Activated CD4-positive, alpha-beta T cell treated with anti-CD3 and anti-CD28 coated beads, Interleukin-2, amount 50 U/mL, for 16 hours (primary cell): ENCODE measurements at places on chromosomes 3 and 15.

- no peak for DNase-seq
These were observed 330.3 kb downstream of the FGF12 start for GRCh38 chr3:192397012-192397411.

- peak; percentile 74 for DNase-seq
These were observed 173.5 kb downstream of the TNIK start for GRCh38 chr3:171286580-171287249.

DNA sequence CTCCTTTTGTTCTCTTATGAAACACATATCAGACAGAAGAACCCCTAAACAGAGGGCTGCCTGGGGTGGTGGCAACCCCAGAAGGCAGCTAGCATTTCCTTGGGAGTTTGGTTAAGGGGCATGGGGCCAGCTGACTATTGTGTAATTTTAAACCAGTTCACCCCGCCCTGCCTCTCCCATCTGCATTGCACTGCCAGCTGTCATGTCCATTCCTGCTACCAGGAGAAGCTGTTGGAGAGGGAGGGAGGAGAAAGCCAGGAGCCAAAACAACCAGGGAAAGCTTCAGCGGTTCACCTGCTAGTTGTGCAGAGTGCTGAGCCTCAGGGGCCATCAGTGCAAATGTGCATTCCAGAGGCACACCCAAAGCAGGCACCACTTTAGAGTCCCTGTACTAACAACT lies 47.6 kb upstream of the ATP1B3 start:
- no peak for DNase-seq

DNA sequence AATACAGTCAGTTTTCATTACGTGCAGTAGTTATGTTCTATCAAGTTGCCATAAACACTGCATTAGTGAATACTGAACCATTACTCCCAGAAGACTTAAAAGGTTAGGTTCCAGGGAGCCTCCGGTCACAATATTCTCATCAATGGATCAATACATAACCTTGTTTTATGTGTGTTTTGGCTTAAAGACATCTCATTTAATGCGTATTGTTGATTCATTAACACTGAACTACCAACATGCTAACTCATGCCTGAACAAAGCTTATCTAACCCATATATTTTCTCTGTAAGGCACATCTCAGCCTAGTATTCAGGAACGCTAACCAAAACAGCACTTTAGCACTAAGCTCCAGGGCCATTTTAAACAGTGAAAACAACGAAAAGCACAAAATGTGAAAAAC lies 24.1 kb upstream of the NEDD4 start:
- no peak for DNase-seq

DNA sequence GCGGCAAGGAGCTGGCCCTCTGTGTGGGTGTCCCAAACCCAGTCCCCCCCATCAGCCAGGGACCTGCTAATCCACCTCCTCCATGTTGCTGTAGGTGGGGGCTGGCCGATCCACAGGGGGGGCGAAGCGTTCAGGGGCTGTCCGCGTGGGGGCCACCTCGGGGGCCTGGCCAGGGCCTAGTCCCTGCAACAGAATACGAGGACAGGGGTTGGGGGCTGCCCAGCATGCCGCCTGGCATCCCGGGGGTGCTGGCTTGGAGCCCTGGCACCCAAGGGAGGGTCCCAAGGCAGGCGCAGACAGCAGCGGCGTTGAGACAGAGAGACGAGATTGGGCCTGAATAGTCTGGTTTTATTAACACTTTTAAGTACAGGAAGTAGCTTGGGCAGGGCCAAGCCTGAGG lies 3.8 kb upstream of the QARS1 start:
- DNase-seq: no peak

- no peak for DNase-seq
These were observed 21.6 kb upstream of the PRR23E start for GRCh38 chr3:127171320-127171719.

DNA sequence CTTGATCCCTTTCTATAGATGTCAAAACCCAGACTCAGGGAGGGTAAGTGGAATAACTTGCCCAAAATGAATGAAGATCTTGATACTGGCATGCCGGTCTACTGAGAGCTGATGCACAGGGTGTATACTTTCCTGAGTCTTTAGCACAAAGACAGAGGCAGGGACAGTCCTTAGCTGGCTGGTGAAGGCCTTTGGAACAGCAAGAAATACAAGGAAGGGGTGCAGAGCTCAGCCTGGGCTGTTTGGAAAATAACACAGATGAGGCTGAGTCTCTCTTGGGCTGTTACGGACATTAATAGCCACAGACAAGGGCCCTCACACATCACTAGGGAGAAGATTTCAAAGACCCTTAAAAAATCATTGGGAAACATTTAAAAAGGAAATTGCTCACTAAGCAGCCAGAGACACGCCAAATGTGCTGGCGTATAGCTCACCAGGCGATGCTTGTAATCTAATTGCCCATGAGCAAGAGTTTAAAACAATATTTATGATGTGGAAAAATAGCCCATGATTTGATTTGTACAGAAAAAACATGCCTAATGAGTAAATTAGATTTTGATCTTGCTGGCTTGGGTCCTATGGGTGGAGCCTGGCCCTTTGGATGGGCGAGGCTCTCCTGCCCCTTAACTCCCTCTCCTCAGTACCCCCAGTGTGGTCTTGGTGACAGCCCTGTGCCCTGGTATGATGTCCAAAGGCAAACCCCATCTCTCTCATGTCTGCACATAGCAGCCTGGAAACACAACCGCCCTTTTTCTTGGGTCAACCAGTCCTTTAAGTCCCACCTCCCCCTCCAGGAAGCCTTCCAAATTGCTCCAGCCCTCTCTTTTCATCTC lies 81.8 kb upstream of the MRPS22 start:
- no peak for DNase-seq

DNA sequence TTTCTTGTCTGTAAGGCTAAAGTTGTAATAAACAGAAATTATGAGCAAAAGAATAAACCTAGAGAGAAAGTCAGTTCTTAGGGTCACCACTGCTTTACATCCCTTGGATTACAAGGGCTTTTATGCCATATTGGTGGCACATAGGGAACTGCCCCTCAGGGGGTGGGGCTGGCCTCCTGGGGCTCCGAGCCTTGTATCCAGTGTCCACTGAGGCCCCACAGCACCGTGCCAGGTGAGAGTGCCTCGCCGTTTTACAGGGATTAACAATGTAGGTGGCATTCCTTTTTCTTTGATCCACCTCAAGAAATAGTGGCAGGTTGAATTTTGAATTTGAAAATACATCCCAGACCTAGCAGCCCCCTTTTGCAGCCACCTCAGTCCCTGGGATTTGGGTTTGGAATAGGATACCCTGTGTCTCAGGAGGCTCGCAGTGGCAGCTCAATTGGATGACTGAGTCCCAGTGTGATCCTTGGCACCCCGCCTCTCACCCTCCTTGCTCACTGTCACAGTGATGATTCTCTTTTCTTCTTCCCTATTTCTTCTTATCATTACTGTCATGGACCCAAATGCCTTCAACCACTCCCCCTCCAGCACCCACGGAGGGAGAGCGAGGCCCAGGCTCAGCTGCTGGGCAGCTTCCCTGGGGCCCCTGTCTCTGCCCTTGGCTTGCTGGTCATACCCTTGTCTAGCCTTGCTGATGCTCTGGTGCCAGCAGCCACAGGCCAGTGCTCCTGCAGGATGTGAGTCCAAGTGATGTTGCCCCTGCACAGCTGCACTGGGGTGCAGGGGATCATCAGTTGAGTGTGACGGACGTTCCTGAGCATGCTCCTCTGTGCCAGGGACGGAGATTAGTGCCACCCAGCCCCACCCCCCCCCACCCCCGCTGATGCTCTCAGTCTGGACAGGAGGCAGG lies 137.9 kb downstream of the DNAJB8 start:
- DNase-seq: no peak

DNA sequence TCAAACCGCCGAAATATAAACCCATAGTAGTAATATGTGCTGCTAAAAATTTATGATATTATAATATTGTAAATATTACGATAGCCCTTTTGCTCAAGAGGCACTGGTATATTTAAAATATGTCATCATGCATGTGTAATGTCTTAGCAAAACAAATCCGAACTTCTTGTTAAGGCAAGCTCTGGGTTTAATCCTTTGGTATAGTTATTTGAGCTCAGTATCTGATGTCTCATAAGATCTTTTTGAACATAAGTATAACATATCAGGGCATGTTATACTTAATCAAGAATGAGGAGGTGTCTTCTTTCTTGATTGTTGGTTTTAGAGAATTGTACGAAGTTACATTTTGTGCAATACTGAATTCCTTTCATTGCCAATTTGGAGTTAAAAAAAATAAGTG lies 154.1 kb upstream of the CBLB start:
- DNase-seq: no peak

DNA sequence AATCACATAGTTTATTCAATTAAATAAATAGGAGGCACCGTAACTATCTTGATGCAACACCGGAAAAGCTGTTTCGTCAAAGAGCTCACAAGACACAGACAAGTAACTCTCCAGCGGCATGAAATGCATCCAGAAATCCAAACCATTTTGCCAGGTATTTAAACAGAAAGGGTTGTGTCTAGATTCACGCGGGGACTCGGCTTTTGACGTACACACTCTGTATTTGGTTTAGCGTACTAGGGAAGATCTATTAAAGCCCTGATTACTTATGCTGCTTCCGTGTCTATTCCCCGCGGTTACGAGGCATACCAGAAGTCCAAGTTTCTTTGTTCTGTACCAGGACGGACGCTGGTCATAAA lies 718 bp downstream of the BNIP2 start:
- DNase-seq: peak; percentile 52

- DNase-seq: no peak
These were observed 67.7 kb upstream of the NSMCE3 start for GRCh38 chr15:29337156-29337959.

- no peak for DNase-seq
These were observed 7.7 kb downstream of the GTF2A2 start for GRCh38 chr15:59649603-59650002.

DNA sequence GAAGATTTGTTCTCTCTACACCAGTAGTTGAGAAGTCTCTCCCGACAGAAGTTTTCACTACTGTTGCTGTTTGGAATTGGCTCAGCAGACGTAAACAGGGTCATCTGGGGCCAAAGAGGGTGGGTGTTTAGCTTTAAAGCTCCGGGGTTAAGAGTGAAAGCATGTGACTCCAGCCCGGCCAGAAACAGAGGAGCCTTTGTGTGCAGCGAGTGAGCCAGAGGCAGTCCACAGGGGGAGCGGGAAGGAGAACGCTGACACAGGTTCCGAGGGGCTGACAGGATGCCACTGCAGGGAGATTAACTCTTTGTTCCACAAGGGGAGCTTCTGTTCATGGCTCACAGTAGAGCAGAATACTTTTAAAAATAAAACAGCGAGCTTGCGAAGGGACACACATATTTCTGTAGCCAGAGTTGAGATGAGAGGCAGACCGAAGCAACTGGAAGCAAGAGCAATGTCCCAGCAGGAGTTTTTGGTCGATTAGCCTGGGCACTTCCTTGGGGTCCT lies 26.9 kb downstream of the BMF start:
- no peak for DNase-seq

DNA sequence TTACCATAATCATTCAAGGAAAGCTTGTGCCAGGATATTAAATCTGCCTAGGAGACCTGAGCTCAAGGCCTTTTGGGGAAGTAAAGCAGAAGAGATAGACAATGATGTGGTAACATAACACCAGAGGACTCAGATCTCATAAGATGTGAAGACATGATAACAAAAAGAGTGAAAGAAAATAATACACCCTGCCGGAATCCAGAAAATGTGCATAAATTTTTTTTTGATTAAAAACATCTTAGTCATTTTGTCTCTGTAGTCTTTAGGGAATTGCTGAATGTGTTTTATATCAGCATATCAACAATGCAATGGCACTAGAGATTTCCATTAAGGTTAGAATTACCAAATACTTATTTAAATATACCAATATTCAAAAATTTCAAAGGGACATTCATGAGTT lies 326.8 kb upstream of the ROBO1 start:
- no peak for DNase-seq

DNA sequence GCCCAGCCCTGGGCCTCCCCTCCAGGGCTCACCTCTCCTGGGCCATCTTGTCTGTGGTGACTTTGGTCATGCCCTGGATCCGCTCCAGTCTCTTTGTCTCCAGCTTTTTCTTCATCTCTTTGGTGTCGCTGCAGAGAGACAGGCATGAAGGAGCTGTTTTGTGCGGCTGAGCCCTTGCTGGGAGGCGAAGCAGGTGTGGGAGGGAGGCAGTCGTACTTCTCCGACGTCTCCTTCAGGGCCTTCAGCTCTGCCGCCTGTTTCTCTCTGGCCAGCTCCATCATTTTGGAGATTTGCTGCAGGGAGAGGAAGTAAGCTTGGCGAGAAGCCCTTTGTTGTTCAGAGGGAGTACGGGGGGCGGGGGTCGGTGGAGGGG lies 7.7 kb upstream of the ANKRD63 start:
- no peak for DNase-seq

- no peak for DNase-seq
These were observed 13.1 kb downstream of the RYK start for GRCh38 chr3:134237454-134238145.

DNA sequence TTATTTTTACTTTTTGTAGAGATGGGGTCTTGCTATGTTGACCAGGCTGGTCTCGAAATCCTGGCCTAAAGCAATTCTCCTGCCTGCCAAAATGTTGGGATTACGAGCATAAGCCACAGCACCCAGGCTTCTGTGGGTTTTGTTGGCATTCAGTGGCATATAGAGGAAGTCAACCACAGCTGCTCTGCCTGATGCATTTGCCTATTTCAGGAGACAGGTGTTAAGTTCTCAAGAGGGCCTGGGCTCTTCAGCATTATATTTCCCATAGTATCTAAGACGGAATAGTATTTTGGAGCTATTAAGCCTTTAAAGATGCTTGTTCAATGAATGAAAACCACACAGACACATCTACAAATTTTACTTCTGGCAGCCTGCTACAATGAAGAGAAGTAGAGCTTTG lies 73.5 kb upstream of the CSPG5 start:
- DNase-seq: no peak

- DNase-seq: no peak
These were observed 55.9 kb upstream of the ABHD17C start for GRCh38 chr15:80639168-80639555.

DNA sequence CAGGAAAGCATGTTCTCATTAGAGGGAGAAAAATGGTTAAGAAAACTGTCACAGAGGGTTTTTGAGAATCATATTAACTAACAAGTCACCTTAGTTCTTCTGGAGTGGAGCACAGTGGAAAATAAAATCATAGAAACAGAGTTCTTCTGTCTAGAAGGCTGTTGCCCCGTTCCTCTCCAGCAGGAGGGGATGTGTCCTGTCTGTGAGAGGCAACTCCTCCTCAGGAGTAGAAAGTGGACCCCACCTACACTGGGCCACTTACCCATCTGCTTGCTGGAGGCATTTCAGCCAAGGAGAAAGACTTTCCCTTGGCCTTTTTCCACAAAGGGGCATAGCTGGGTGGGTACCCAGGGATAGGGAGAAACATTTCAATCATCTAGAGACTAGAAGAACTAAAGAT lies 106.6 kb downstream of the SSR3 start:
- DNase-seq: peak; percentile 12

DNA sequence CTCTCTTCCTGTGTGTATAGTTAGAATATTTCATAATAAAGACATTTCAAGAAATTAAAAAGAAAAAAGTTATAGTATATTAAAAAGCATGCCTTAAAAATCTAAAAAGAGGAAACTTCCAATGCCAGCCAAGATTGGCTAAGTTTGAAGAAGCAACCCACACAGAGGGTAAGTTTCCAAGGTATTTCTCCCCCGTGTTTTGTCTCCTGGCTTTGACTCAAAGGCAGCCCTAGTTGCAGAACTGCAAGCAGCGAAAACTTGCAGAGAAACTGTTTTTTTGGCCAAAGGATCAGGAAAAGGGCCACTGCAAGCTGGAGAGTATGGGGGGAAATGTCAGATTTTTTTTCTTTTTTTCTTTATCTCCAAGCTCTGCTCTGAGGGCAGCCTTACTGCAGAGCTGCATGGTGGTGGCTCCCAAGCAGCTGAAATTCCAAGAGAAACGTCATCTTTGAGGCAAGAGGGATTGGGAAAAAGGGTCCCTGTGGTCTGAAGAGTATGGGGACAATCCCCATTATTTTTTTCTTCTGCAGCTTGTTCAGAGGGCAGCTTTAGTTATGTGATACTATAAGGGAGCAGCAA lies 23.0 kb downstream of the HACL1 start:
- no peak for DNase-seq
